Epithelial cell of umbilical artery (primary cell): ENCODE measurements at places on chromosomes 3 and 15. TPM values are rescaled to one million over a fixed set of nuclear protein-coding genes. Genes with fewer than 3 reads are reported as not detected.

Gene ROBO1
- 8.2 and 11.4 TPM in 2 replicates for total RNA-seq

Gene GOLGA8M
- 1.9 TPM in 1 of 2 replicates, not detected in the other for total RNA-seq

Gene GRAMD1C
- 43.9 and 45.1 TPM in 2 replicates for total RNA-seq

Gene PLS1
- 3.2 and 4.4 TPM in 2 replicates for total RNA-seq

Gene COL6A5
- total RNA-seq, result not detected in 2 replicates

Gene ROPN1
- total RNA-seq, result not detected in 2 replicates

Gene NR1I2
- 0.15 TPM in 1 of 2 replicates, not detected in the other for total RNA-seq

Gene EIF5A2
- 3.6 and 5.8 TPM in 2 replicates for total RNA-seq

Gene NR2E3
- 0.15 and 0.32 TPM in 2 replicates for total RNA-seq

Gene CPLX3
- total RNA-seq, result not detected in 2 replicates

Gene FAM107A
- total RNA-seq, result 8.8 and 12.2 TPM in 2 replicates
